ENCODE measurements at places on chromosomes 16 and 17.

- DNase-seq, result no peak
These were observed 659.9 kb upstream of the SOX9 start for GRCh38 chr17:71460943-71461342.

DNA sequence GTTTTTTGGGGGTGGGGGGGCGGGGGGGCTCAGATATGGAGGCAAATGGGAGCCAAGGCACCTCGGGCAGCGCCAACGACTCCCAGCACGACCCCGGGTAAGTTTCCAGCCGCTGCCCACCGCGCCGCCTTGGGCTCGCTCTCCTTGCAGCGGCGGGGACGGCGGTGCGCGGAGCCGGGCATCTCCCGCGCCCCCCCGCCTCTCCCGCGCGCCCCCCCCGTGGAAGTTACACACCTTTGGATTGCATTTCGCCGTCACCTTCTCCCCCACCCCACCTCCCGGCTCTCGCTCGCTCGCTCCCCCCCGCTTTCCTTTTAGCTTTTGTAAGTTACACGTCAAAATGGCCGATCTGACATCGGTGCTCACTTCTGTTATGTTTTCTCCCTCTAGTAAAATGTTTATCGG is 387 bp downstream of the MSI2 start:
- no peak for DNase-seq

GRCh38 chr17:36510636-36511035 is 24.0 kb downstream of the MYO19 start:
- DNase-seq, result no peak

DNA sequence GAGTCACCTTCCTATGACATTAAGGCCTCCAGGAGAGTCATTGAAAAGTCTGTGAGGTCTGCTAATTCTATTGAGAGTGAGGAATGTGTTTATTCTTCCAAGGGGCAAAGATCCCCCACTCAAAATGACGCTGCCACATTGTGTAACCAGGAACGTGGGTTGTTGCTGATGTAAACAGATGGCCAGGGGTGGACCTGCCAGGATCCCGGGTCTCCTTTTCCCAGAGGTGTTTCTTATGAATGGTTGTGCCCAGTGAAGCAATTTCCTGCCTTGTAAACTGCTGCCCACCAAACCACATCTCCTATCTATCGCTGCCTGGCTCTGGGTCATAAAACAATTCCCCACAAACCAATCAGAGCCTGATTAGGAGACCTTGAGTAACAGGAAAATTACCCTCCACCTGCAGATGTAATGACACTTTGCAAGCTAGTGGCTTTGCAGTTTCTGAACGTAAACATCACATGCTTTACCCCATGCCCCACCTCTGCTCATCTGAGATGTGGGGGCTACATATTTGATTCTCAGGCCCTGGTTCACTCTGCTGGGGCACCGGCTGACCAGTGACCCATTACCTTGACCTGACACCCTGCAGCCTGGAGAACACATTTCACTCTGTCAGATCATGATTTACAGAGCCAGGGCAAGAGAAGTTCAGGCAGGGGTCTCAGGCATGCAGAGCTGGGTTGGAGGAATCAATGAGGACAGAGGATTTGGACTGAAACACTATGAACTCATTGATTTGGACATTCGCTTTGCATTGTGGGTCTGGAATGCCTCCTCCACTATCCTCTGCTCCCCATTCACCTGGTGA is 33.1 kb upstream of the DDX52 start:
- no peak for DNase-seq

- peak; percentile 68 for DNase-seq
These were observed at the start of gene EPOP for GRCh38 chr17:38674749-38675615. TSS of gene EPOP (minus strand) at chr17:38674957. CDS start at chr17:38674495, 462 bp downstream.

- no peak for DNase-seq
These were observed 154.3 kb upstream of the MED13 start for GRCh38 chr17:62219221-62219899.

GRCh38 chr16:4365014-4365406 is 6.6 kb upstream of the VASN start:
- DNase-seq, result no peak

DNA sequence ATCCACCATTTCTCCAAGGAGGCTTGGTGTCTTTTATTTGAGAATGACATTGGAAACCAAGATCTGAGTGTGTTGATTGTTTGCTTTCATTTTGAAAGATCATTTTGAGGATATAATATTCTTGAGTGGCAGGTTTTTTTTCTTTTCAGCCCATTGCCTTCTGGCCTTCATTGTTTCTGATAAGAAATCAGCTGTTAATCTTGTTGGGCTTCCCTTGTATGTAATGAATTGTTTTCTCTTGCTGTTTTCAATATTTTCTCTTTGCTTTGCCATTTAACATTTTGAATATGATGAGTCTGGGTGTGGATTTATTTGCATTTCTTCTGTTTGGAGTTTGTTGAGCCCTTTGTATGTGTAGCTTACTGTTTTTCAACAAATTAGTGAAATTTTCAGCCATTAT is 22.0 kb downstream of the PRSS54 start:
- DNase-seq, result no peak

DNA sequence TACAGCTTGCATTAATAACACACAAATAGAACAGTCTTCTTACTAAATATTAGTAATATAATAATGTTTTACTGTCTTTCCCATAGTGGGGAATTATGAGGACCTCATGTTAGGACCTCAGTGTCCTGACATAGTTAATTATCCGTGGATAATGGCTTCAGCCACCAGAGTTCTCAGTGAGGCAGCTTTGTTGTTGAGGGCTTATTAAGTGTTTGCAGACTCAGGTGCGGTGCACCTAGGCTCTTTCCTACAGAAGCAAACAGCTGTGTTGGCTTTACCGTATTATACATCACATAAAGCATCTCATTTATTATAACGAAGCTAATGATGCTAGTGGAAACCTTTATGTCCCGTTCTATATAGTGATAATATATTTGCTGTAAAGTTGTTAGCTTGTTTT is 246.7 kb downstream of the FTO start:
- no peak for DNase-seq

GRCh38 chr16:55487048-55487803 is 8.2 kb downstream of the MMP2 start:
- no peak for DNase-seq

GRCh38 chr17:63927464-63928171 is 4.5 kb downstream of the CD79B start:
- no peak for DNase-seq

DNA sequence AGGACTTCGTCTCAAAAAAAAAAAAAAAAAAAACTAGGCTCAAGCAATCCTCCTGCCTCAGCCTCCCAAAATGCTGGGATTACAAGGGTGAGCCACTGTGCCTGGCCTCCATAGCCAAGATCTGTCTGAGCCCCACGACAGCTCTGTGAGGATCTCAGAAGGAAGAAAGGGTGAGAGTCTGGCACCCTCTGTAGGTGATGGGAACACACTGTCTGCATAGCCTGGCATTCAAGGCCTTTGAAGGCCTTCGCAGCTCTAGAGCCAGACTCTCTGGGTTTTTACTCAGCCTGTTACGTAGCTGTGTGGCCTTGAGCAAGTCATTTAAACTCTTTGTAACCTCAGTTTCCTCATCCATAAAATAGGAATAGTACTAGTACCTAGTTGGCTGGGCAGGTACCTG is 6.3 kb upstream of the XPO6 start:
- no peak for DNase-seq

GRCh38 chr17:75754378-75755204 is 10.4 kb downstream of the GALK1 start:
- no peak for DNase-seq

- DNase-seq, result no peak
These were observed 11.3 kb upstream of the USP31 start for GRCh38 chr16:23160574-23160973.

DNA sequence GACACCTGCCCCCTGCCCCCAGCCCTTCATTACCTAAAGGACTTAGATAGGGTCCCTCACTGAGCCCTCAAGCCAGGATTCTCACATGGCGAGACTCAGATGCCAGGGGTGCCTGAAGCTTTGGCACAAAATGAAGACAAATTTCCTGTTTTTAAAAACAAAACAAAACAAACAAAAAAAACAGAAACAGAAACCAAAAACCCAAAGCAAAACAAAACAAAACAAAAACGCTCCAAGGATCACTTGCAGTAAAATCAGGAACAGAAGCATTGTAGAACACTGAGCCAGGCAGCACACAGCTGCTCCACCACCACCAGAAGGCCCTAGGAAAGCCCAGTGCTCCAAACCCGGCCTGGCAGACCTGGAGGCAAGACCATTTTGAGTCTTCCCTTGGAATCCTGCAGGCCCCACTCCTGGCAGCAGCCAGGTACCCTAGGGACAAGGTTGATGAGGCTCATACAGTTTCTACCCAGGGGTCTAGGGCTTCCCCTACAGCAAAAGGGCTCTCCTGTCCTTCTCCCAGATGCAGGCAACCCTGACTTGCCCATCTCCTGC is 20.8 kb downstream of the MYO18A start:
- DNase-seq, result no peak

- DNase-seq, result no peak
These were observed 121.9 kb downstream of the DNAH3 start for GRCh38 chr16:21028728-21029127.

GRCh38 chr17:8997994-8998628 is 23.2 kb upstream of the NTN1 start:
- DNase-seq, result no peak

- DNase-seq, result no peak
These were observed 106.7 kb downstream of the RBFOX3 start for GRCh38 chr17:79504181-79504605.

GRCh38 chr17:44971776-44972483 is 3.8 kb upstream of the C1QL1 start:
- no peak for DNase-seq

All from amygdala (tissue), 56 donors.